Fibroblast of the aortic adventitia (primary cell): ENCODE measurements at places on chromosomes 1 and 21.
A peak's percentile ranks its signal among the peaks of the same experiment; 100 is the strongest.

DNA sequence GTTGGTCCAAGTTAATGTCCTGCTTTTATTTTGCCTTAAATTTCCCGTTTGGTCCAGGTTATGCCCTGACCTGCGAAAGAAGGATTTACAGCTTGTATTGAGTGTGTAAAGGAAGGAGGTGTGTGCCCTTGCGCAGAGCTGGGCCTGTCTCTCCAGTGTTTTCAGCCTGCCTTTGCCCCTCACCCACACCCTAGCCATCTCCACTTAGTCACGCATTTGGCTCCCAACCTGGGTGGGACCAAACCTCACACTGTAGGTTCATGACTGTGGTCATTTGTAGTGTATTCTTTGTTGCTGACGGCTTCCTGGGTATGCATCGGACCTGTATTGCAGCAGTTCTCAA, 572 bp upstream of the SRSF10 start:
- DNase-seq = peak; percentile 22

GRCh38 chr1:18505666-18506065, 24.9 kb downstream of the KLHDC7A start:
- no peak for DNase-seq

DNA sequence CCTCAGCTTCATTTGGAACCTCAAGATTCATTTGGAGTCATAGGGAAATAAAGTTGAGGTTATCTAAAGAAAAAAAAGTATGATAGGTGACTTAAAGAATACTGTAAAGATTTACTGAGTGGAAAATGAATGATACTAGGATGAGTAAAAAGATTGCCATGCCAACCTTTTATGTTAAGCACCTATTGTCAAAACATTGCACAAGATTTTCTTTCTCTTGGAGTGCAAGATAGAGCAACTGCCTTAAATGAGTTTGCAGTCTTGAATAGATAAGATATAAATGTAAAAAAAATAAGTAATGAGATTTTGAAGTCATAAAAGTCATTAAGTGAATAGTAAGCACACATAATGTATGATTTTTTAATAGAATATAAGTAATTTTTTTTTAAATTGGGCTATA, 5.1 kb upstream of the ANGPTL1 start:
- no peak for DNase-seq

- no peak for DNase-seq
Observed at GRCh38 chr1:212213784-212214183, 71.4 kb upstream of the PPP2R5A start.

GRCh38 chr1:51922040-51922439, 43.5 kb upstream of the NRDC start:
- DNase-seq = no peak

- DNase-seq = no peak
Observed at GRCh38 chr1:15436881-15437442, 1.3 kb upstream of the CTRC start.

DNA sequence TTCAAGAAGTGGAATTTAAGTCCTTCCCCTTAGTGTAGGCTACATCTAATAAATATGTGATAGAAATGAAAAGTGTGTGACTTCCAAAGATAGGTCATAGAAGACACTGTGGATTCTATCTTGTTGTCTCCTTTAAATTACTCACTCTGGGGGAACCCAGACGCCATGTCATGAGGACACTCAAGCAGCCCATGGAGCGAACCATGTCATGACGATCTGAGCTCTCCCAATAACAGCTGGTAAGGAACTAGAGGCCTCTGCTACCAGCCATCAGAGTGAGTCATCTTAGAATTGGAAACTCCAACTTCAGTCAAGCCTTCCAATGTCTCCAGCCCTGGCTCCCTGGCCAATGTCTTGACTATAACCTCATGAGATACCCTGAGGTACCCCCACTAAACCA, 6.3 kb downstream of the COA7 start:
- no peak for DNase-seq

DNA sequence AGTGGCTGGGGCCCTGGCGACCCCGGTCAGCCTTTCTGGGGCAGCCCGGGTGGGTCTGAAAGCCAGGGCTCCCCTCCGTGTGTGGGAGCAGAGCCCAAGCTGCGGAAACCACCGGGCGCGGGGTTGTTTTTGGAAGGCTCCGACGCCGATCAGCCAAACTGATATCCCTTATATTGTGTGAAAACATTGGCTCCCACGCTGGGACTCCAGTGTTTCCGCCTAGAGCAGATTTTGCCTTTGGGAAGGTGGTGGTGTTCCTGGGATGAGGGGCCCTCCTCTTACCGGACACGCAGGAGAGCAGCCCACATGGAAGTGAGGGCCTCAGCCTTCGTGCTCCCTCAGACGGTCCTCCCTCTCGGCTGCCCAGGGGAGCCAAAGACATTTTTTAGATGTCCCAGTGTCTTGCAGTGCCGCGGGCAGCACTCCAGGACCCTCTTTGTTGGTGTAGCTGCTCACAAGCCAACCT, 54.3 kb downstream of the NGF start:
- DNase-seq = no peak

DNA sequence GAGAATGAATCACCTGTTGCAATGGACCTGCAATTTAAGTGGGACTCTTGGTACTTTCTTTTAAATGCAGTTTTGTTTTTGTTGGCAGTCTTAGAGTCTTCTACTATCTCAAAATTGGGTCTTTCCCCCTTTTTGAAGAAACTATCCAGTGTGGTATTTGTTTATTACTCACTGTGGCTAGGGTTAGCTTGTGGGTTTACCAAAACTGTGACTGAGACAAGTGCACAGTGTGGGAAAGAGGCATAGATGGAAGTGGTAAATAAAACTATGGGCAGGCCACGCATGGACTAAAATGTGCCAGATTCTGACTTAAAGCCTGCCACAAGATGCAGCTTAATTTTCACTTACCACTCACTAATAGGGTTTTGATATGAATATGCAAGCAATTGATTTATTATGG, 1441.7 kb downstream of the PLA2G4A start:
- DNase-seq = no peak

DNA sequence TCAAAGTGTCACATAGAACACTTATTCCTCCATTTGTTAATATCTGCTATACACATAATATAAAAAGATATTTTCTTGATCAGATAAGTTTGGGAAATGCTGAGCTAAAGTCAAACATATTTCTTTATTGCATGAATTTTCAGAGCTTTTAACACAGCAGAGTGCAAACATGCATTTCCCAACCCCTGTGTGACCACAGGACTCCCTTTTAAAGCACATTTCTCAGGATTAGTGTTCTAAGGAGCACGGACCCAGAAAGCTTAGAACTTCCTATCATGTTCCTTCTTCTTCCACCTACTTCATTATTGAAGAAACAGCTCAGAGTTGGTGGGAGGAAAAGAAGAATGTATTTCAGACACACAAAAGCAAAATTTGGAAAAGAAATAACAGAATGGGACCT, 109.1 kb upstream of the CDC42BPA start:
- DNase-seq = no peak

DNA sequence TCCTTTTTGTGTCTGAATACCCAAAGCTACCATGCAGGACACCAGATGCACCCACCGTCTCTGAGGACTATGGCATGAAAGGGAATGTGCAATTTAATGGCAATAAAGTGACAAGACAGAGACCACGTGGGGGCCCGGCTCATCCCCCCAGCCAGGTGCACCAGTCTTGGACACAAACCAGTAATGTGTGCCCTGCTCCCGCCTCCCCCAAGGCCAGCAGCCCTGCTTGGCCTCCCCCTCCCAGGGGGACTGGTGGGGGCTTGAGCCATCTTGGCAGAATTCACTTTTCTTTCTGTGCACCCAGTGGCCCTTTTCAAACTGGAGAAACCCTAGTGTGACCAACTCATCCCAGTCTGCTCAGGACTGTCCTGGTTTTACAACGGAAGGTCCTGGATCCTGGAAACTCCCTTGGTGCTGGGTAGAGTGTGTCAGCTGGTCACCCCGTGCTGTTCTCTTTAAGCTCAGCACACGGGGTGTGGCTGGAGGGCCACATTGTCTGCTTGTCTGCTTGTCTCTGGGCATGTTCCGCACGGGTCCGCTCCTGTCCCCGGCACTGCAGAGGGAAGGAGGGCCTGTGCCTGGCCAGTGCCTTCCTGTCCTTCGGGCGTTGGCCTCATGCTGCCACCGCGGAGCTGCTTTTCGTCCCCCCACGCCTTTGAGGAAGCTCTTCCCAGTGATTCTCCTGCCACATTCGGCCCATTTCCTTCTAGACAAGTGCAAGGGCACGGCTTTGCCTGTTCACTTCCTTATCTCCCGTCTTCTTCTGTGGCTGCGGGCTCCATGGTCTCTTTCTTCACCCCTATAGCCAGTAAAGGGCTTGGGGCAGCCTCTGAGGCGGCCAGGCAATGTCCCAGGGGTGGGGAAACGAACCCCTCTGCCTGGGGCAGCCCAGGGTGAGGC, 45.8 kb upstream of the TTC34 start:
- DNase-seq = no peak

- no peak for DNase-seq
Observed at GRCh38 chr1:62389531-62389930, 47.3 kb upstream of the USP1 start.
